ENCODE measurements at places on chromosomes 11 and 22. TPM values are rescaled to one million over a fixed set of nuclear protein-coding genes. Genes with fewer than 3 reads are reported as not detected.

The KRTAP5-7 gene
- not detected for total RNA-seq

The B4GALNT4 gene
- total RNA-seq, result 1.2 TPM

The GAB4 gene
- total RNA-seq, result not detected

The POU2F3 gene
- not detected for total RNA-seq

The HEPN1 gene
- not detected for total RNA-seq

The C11orf91 gene
- not detected for total RNA-seq
